ENCODE measurements at places on chromosomes 5 and 9.

- no peak for DNase-seq
Measured at GRCh38 chr5:89628876-89629635, 746.1 kb upstream of the MEF2C start.

GRCh38 chr9:111474385-111474784 is 9.8 kb downstream of the ECPAS start:
- DNase-seq, result no peak

DNA sequence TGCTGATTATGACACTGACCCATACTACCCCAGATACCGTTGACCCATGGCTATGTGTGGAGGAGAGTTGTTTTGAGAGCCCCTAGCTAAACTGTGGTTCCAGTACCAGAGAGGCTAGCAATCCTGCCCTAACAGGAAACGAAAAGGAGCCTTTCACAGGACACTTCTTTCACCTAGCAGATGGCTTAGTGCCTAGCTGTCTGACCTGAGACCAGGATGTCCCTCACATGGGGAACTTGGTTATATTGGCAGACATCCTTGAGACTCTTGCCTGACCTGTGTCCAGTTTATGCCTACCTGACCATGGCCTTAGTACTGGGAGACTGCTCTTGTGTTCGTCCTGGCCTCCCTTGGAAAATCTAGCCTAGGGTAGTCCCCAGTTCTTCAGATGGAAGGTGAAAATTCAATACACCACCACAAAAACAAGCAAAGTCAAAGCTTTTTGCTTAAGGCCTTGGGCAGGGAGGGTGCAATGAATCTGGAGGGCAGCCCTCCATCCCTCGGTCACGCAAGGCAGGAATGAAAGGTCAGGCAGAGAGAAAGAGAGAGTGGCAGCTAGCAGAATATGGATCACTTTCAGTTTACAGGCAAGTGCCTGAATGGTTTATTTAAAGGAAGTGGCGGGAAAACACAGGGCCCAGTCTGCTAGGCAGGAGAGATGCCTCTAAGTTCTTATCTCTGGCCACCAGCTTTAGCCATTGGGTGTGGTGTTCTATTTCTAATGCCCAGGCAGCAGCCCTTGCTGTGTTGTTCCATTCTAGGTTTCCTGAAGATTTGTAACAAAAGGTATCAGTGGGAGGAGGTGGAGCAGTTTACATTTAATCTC is 16.4 kb upstream of the ZNF474 start:
- no peak for DNase-seq

DNA sequence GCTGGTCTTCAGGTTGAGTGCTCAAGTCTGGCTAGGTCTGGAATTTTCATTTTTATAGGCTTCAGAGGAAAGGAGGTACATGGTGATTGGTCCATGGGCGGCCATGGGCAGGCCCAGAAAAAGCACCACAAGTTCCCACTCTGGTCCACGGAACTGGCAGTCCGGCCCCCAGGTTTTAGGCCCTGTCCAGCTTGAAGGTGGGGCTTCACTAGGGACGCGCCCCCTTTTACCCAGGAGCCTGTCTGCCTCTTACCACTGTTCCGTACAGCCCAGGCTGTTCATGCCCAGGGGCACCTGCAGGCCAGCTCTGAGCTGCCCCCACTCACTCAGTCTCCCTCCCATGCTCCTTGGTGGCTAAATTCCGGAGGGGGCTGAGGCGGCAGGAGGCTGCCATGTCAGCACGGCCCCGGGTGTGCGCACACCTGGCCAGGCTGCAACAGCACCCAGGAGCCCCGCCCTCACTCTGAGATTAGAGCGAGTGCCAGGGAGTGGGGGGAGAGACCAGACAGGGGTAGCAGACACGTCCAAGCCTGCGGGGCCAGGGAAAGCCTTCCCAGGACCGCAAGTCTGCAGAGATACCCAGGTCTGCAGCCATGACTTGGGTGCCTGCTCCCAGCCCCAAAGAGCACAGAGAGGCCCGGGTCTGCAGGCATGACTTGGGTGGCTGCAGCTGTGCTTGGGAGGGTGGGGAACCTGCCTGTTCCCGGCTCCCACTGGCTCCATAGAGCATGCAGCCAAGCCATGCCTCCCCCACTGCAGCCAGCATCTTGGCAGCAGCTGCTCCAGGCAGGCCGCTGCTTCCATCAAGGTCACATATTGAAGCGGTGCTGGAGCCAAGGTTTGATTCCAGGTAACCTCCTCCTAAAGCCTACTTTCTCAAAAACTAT is 390.2 kb upstream of the SGCD start:
- no peak for DNase-seq

- no peak for DNase-seq
Measured at GRCh38 chr5:146238973-146239372, 35.6 kb downstream of the RBM27 start.

- no peak for DNase-seq
Measured at GRCh38 chr5:72288924-72289323, 31.1 kb downstream of the MRPS27 start.

DNA sequence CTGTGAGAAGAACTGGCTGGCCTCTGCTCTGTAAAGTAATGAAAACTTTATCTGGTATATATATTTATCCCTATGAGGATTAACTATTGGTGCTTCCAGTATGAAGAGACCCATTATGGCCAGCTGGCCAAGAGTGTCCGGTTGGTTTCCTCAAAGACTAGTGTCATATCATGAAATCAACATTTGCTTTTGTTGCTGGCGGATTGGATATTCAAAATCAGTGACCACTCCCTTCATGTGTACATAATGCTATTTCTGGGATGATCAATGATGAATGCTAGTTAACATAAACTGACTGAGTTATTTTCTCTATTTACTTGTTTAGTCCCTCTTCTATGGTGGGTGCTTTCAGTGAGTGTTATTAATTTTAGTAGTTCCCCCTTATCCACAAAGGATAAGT is 60.8 kb upstream of the NUDT12 start:
- DNase-seq, result no peak

GRCh38 chr5:179771311-179771895 is 22.4 kb upstream of the LTC4S start:
- no peak for DNase-seq

DNA sequence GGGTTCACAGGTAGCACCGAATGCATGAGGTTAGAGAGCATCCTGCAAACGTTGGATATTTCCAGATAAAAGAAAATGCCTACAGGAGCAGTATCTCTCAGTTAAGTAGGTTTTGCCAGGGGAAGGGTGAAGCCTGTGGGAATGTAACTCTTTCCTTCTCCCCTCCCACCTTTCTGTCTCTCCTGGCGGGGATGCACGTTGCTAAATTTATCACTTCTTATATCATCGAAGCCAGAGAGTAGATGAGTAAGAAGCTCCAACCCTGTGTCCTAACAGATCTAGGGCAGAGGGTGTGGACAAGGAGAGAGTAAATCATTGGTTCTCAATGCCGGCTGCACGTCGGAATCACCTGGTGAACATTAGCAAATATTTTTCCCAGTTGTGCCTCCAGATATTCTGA is 457.5 kb downstream of the ENC1 start:
- DNase-seq, result no peak

- DNase-seq, result no peak
Measured at GRCh38 chr9:69970001-69970533, 73.6 kb upstream of the MAMDC2 start.

- DNase-seq, result no peak
Measured at GRCh38 chr5:20604992-20605391, 617.0 kb upstream of the CDH18 start.

DNA sequence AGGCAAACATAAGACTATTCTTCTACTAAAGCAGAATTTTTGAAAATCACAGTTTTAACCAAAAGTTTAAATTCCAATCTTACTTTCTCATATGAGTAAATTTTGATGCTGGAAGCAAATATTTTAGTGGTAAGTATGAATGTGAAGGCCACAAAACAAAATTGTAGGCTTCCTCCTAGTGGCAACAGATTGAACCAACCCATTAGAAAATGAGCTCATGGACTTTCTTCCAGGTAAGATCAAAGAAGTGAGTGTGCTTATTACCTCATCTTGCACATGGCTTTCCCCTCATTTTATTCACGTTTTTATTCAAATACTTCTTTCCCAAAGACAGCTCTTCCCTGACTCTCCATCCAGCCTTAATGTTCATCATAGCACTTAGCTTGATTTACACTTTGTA is 16.5 kb upstream of the RLN2 start:
- DNase-seq, result no peak
